ENCODE measurements at places on chromosomes 2 and 18.

DNA sequence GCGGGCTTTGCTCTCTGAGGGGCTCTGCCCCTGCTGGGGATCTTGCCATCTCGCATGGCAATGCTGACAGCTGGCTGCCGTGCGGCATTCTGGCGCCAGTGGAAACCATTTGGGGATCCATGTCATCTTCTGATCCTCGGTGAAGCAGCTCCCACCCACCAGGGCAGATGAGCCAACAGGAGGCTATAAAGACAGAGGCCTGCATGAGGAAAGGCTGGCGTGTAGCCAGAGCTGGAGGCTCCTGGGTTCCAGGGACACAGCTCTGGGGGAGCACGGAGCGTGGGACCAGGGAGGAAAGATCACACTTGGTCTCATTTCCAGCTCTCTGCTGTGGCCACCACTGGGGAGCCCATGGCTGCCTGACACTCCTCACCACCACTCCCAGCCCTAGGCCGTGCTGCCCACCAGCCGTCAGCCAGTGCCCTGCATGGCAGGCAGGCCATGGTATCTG, 145.8 kb downstream of the ZFP36L2 start:
- DNase-seq = peak; percentile 86

DNA sequence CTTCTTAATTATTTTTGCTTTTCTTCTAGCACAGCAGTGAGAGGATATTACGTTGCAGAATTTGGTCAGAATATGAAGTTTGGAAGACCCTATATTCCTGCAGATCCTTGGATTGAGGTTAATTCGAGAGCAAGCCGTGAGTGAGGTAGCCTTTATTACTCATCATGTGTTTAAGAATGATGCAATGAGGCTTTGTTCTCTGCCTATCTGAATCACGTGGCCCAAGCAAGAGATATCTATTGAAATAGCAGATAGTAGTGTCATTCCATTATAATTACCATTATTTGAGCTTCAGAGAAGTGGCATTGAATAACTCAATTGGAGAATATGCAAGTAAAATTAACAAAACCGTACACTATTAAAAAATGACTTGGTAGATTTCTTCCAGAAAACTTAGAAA, 641.1 kb downstream of the TMEM182 start:
- DNase-seq = no peak

DNA sequence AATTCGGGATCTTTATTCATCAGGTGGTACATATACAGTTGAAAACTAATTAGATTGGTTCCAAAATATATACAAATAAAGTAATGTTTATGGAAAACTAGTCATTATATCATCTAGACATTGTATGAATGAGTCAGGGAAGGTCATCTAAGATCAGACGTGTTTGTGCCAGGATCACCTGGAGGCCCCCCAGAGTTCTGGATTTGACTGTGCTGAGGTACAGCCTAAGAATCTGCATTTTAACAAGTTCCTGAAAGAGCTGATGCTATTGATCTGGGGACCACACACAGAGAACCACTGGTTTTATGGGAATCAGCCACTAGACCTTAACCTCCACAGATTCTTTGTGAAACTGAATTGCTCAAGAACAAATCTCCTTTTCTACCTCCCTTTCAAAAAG, 43.2 kb downstream of the PARD6G start:
- DNase-seq = no peak

GRCh38 chr2:110865188-110865587, 132.8 kb downstream of the ACOXL start:
- no peak for DNase-seq

- no peak for DNase-seq
These were observed 25.3 kb upstream of the ACKR3 start for GRCh38 chr2:236544362-236544761.

DNA sequence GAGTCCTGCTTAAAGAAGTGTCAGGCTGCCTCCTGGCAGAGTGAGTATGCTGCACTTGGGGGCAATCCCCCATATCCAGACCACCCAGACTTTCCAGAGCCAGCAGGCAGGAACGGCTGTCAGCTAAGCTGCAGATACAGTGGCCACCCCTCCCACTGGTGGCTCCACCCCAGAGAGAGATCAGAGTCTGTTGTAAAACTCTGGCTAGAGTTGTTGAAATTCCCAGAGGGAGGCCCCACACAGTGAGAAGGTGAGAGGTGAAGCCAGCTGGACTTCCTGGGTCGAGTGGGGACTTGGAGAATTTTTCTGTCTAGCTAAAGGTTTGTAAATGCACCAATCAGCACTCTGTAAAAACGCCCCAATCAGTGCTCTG, 533.8 kb upstream of the ACVR2A start:
- no peak for DNase-seq

- no peak for DNase-seq
These were observed 100.1 kb downstream of the DDX1 start for GRCh38 chr2:15691586-15692310.

Measured in tongue (tissue), 3 donors.